Activated T-cell treated with anti-CD3 and anti-CD28 coated beads for 24 hours (primary cell): ENCODE measurements at places on chromosomes 5 and 9.

DNA sequence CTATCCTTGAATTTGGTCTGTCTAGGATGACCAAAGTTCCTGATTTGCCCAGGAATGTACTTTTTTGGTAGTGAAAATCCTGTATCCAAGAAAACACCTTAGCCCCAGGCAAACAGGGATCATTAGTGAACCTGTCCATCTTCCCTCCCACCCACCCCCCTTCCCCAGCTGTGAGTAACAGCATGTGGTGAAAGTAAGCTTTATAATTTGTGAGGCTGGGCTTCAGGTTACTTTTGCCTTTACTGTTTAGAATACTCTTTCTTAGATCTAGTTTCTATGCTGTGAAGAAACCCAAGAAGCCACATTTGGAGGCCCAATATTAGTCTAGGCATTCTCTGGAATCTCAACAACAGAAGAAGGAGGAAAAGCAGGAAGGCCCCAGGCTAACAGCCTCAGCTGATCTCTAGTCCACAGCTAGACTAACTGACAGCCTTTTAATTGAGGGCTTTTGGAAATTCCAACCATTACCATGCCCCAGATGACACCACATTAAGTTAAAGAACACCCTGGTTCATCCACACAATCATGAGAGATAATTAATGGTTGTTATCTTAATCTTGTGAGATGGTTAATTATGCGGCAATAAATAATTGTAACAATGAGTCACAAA is 703.0 kb upstream of the NUDT12 start:
- no peak for DNase-seq

DNA sequence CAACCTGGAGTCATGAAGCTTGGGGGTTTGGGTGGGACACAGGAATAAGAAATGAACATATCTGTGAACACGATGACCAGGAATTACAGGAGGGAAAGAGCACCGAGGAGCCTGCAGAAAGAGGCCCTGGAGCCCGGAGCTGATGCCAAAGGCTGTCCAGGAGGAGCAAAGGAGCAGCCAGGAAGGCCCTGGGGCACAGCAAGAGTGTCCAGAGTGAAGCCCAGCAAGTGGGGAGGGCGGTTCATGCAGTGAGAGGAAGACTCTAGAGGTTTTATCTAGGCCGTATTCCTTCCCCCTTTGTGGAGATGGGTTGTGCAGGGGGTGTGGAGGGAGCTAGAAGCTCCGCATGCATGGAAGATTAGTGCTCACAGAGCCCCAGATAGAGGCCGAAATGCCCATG is 318.4 kb downstream of the GADD45G start:
- no peak for DNase-seq

GRCh38 chr5:165495829-165496380 is 1990.5 kb downstream of the MAT2B start:
- DNase-seq: no peak

DNA sequence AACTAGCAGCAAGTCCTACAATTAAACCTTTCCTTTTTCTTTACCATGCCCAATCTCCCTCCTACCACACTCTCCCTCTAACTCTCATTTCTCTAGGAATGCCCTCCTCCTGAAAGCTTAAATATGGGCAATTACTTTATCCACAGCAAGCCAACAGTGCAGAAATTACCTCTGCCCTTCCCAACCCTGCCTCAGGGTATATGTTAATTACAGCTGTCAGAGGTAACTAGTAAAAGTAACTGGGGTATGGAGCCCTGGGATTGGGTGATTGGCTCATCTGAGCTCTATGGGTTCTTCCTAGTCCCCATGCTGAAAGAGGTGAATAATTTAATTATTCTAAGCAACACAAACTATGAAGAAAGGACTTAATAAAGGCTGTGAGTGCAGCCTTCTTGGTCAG is 478.9 kb upstream of the NMUR2 start:
- no peak for DNase-seq

DNA sequence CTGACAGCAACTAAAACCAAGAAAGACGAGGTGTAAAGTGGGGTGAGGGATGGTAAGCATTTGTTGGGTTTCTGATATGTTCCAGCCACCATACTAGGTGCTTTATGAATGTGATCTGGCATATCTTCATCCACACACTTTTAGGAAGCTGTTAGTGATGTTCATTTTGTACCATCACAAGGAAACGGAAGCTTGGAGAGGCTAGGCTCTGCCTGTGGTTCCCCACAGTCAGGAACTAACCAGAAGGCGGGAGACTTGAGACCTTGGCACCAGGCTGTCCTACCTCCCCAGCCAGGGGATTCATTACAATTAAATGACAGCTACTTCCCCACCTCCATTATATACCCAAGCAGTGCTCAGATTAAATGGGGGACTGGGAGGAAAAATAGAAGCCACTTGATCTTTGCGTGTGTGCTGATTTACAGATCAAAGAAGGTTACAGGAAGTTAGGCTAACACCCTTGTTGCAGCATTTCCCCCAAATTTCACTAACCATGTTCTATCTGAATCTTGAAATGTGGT is 43.0 kb downstream of the SFXN1 start:
- DNase-seq: no peak

GRCh38 chr5:133509742-133510079 is 102.6 kb downstream of the FSTL4 start:
- no peak for DNase-seq

DNA sequence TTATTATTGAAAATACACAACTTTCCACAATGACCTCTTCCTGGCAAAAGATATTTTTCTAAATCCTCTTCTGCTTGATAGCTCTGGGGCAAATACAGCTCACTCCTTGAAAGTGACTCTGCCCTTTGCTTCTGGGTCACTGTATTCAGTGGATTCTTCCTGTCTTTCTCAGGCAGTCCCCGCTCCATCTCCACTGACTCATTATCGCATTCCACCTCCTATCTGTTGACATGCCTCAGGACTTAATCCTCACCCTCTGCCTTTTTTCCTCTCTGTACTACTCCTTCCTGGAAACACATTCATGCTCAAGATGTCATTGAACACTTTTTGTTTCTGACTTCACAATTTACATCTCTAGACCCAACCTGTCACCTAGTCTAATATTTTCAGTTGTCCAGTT is 8.4 kb upstream of the RGS7BP start:
- no peak for DNase-seq

DNA sequence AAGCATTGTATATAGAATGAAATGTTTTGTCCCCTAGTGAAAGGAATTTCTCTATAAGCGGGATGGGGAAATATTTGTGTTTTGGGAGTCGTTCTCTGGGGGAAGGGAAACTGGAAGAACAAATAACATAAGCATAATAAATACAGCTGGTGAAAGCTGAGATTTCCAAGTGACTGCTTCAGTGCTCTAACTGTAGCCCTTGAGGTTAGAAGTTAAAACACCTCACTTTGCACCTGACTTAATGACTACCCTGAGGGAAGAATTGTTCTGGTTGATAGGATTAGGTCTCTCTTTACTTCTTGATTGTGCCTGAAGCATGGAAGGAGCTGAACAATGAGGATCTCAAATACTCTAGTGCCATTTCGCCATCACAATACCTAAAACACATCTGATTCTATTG is 307.4 kb downstream of the MAN2A1 start:
- no peak for DNase-seq

GRCh38 chr5:36060420-36060887 is 6.2 kb downstream of the UGT3A2 start:
- no peak for DNase-seq
